ENCODE measurements at places on chromosomes 16 and 17.

DNA sequence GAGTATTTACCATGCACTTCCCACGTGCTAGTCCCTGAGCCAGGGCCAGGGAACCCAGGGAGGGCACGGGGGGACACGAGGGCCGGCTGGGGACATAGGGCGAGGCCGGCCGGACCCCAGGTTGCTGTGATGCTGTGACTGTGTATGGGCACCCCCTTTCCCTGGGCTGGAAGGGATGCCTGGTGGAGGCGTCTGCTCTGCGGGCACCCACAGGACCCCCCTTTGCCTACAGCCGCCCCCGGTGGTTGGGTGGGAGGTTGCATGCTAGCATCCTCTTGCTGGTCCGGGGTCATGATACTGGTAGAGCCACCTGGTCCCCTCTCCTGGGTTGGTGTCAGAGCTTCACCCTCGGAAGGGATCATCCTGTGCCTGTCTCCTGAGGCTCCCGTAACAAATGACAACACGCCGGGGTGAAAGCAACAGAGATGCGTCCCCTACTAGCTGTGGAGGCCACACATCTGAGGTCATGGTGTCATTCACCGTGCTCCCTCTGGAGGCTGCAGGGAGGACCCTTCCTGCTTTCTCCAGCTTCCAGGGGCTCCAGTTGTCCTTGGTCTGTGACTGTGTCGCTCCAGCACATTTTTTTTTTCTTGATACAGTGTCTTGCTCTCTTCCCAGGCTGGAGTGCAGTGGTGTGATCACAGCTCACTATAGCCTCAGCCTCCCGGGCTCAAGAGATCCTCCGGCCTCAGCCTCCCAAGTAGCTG, 3.1 kb upstream of the CIAO3 start:
- DNase-seq = no peak

DNA sequence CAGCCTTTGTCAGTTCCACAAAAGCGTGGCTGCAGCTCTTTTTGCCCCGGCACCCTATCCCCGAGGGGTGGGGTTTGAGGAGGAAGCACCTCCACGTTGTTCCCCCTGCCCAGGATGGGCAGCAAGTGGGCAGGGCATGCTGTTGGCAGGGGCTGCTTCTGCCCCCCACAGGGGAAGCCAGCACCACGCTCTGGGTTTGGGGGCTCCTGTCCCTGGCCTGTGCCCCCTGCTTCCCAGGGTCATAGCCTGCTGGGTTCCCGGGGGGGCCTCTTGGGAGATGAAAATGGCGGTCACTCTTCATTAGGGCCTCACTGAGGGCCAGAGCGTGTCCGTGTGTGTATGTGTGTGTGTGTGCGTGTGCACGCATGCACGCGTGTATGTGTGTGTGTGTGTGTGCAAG, 22.8 kb downstream of the LASP1 start:
- DNase-seq = no peak

DNA sequence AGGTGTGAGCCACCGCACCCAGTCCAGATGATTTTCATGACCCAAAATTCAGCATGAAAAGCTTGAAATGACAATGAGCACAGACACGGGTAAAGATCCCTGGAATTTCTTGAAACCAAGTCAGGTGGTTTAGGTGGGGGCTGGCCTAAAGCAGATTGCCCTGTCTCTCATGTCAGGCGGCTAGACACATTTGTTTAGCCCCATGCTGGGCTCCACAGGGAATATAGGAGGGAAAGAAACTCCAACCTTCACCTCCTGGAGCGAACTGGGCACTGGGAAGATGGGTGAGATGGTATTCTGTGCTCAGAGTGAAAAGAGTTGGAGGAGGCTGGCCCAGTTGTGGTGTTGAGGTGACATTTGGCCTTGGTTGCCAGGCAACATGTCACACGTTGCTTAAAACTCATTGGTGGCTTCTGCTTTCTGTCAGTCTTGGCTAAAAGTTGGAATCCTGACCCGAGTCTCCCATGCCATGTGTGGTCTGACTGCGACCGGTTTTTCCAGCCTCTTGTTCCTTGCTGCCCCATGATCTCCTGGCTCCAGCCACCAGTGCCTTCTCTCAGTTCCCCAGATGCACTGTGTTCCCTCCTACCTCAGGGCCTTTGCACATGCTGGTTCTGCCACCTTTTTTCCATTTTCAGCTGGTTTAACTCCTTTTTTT, 113.7 kb downstream of the ABCC6 start:
- no peak for DNase-seq

DNA sequence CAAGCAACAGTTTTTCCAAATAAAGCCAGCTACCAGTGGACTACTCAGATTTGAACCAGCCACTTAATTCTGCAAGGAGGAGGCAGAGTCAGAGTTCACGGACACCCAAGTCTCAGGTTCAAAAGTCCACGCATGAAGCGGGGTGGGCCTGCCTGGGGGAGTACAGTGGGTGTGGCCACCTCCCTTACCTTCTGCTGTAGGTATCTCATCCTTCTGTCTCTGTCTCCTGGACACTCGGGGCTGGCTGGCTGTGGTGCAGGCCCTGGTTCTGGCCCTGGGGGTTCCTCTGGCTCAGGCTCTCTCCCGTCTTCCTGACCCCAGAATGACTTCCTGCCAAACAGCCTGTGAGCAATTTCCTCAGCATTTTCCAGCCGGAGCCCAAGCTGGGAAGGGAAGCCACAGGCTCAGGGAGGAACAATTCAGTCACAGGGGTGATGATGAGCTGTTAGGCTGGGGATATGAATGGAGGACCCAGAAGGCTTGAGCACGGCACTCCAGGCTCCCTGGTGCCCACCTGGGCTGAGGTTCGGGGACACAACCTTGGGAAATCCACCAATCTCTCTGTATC, 101.9 kb downstream of the LITAF start:
- DNase-seq = no peak

DNA sequence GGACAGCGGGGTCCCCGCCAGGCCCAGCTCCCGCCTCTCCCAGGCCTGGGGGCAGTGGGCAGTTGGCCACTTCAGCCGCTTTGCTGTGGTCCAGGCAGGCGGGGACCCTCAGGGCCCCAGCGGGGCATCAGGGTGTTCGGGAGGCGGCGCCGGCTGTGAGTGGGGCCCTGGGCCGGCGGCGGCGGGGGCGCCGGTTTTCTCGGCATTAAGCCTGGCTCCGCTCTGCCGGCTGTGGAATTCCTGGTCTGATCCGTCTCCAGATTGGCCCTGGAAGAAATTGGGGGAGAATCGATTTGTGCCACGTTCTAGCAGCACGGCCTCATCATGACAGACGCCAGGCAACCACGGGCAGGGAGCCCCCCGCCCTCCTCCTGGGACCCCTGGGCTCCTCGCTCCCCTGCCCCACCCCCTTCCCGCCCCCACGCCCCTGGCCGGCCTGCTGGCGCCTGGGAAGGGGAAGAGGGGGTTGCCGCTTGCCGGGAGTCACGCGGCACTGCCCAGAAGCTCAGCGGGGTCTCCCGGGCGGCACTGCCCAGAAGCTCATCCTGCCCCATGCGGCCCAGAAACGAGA, 28.6 kb upstream of the SSTR5 start:
- no peak for DNase-seq

DNA sequence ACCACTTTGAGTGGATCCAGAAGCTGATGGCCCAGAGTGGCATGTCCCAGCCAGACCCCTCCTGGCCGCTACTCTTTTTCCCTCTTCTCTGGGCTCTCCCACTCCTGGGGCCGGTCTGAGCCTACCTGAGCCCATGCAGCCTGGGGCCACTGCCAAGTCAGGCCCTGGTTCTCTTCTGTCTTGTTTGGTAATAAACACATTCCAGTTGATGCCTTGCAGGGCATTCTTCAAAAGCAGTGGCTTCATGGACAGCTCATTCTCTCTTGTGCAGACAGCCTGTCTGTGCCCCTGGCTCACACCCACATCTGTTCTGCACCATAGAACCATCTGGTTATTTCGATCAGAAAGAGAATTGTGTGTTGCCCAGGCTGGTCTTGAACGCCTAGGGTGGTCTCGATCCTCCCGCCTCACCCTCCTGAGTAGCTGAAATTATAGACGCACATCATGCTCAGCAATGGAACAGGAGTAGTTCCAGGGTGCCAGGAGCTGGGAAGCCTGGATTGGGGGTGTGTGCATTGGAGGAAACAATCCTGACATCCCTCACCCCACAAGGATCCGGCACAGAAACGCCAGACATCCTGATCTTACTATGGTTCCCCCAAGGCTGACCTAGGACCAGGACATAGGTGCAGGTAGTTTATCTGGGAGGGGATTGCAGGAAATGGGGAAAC, 4.6 kb downstream of the PRSS21 start:
- no peak for DNase-seq
